ENCODE measurements at places on chromosomes 2 and 18. TPM values are rescaled to one million over a fixed set of nuclear protein-coding genes. Genes with fewer than 3 reads are reported as not detected.

Gene TCF23
- total RNA-seq, result 0.07 TPM

Gene HS1BP3
- 13.1 TPM for total RNA-seq

Gene STK36
- 29.2 TPM for total RNA-seq

Gene OTX1
- total RNA-seq, result not detected

Gene ALMS1
- total RNA-seq, result 20.1 TPM

Gene SPATA3
- not detected for total RNA-seq
